ENCODE measurements at places on chromosomes 16 and 17. TPM values are rescaled to one million over a fixed set of nuclear protein-coding genes. Genes with fewer than 3 reads are reported as not detected.

Gene DLX4
- 1.3 TPM for polyA plus RNA-seq

Gene TSNAXIP1
- polyA plus RNA-seq = 8.9 TPM

Gene TMEM11
- 20.7 TPM for polyA plus RNA-seq

Gene ZFP90
- 49.1 TPM for polyA plus RNA-seq

Gene TBC1D3H
- 9.8 TPM for polyA plus RNA-seq

Gene ZFPM1
- 5.2 TPM for polyA plus RNA-seq

Gene CCL16
- polyA plus RNA-seq = 0.42 TPM

Gene PIMREG
- polyA plus RNA-seq = 20.8 TPM

Gene KIF19
- 0.96 TPM for polyA plus RNA-seq

Gene CORO7
- polyA plus RNA-seq = 24.6 TPM

Gene FN3KRP
- polyA plus RNA-seq = 48.1 TPM

Gene HMOX2
- polyA plus RNA-seq = 47.8 TPM

Gene ZNF23
- polyA plus RNA-seq = 15.5 TPM

Gene RHBDL1
- polyA plus RNA-seq = 2.5 TPM

Gene RPGRIP1L
- 14.4 TPM for polyA plus RNA-seq

Gene SMIM36
- not detected for polyA plus RNA-seq

Gene ADGRG3
- polyA plus RNA-seq = 0.24 TPM

Gene NUPR1
- polyA plus RNA-seq = 7.8 TPM

Gene CSH2
- polyA plus RNA-seq = not detected

Gene HP
- polyA plus RNA-seq = 0.74 TPM

Gene KRTAP3-1
- not detected for polyA plus RNA-seq

All from renal pelvis (tissue), 12 donors.